ENCODE measurements at places on chromosomes 2 and 18.

DNA sequence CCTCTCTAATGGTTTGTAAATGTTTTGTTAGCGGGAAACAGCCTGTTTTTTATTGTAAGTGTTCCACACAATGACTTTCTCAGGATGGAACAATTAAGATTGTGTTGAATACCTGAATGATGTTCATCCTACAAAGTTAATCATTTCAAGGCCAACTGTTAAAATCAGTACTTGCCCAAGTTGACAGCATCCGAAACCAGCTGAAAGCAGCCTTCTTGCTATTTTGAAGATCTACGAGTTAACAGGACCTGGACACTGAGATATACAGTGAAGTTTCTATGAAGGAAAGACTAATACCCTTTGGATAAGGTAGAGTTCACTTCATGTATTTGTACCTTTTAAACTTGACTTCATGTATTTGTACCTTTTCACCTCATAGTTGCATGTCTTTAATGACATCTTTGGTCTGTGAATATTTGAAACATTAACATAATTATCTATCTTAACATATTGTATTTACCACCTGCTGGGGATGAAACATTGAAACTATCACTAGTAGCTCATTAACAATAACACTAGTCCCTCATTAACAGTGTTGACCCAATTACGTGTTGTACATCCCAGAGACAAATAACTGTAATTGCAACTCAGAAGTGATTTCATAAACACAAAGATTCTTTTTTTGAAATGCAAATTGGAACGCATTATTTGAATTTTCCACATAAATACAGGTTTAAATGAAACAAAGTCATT lies 556.0 kb upstream of the MEX3C start:
- no peak for DNase-seq

DNA sequence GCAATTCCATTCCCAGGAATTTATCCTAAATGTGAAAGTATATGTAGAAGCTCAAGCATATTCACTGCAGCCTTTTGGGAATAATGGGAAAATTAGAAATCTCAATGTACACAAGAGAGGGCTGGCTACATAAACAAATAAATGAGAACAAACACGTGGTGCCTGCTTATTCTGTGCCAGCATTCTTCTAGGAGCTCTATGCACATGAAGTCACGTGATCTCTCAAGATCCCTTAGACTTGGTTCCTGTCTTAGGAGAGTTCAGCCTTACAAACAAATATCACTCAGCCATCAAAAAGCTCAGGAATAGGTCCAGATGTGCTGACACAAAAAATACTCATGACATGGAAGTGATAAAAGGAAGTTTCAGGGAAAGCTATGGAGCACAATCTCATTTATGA lies 92.9 kb upstream of the SP3 start:
- no peak for DNase-seq

GRCh38 chr18:6842081-6842480 lies 112.6 kb downstream of the ARHGAP28 start:
- no peak for DNase-seq

DNA sequence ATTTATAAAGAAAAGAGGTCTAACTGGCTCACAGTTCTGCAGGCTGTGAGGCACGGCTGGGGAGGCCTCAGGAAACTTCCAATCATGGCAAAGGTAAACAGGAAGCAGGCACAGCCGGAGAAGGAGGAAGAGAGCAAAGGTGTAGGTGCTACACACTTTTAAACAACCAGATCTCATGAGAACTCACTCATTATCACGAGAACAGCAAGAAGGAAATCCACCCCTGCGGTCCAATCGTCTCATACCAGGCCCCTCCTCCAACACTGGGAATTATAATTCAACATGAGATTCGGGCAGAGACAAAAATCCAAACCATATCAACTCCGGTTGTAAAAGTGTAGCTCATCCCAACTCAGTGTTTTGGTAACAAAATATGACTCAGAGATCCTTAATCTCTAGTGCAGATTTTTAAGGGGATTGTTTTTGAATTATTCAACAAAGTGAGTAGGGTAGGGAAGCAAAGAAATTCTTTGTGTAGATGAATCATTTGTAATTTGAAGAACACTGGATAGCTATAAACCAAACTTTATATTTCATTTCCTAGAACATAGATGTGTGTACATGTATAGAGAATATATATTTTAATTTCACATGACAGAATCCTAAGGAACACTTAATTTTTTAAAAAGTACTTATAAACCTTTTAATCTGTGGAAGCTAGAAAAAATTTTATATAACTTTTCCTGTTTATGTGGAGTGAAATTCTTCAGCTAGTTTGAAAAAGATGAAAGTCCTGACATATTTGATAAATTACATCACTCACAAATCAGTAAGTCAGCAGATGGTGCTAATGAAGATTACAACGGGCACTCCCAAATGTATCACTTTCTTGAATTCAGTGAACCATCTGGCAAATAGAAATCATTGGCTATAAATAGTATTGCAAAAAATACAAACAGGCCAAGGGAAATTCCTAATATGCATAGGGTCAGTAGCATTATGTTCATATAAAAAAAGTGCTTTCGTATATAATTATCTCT lies 130.1 kb downstream of the OLA1 start:
- DNase-seq, result no peak

DNA sequence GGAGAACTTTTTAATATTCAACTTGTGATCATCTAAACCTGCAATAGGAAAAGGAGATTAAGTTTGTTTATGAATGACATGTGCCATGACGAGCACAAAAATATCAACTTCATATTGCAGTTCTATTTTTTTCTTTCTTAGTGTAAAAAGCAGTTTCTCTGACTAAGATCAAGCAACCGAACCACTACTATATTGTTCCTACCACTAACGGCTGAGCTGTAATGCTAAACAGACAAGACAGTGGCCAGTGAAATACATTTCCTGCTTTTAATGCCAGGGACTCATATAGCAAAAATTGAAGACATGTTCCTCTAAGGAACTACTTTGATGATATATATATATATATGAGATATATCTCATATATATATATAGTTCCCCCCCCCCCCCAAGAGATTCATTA lies 1705.6 kb upstream of the TMEFF2 start:
- DNase-seq, result no peak

DNA sequence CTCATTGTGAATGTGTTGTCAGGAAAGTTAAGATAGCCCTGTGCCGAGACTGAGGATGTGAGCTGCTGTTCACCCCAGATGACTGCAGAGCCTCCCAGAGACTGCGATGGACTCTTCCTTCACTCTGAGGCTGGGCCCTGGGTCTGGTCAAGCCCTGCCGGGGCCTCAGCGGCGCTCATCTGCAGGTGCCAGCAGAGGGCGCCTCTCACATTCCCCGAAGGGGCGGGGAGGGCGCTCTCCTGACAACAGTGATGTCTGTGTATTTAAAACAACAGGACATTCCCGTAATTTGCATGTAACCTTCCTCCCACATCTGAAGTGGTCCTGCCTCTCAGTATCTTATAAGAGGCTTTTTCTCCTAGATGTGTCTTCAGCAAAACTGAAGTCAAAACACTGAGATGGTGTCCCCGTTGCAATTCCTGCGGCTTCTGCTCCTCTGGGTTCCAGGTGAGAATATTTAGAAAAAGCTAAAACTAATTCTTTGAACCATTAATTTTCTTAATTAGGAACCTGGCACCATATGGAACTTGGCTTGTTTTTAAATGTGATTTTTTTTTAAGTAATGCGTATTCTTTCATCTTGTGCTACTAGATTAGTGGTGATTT lies 1377.9 kb downstream of the RPIA start:
- DNase-seq, result no peak

GRCh38 chr2:60213865-60214625 lies 339.4 kb downstream of the BCL11A start:
- DNase-seq, result no peak

DNA sequence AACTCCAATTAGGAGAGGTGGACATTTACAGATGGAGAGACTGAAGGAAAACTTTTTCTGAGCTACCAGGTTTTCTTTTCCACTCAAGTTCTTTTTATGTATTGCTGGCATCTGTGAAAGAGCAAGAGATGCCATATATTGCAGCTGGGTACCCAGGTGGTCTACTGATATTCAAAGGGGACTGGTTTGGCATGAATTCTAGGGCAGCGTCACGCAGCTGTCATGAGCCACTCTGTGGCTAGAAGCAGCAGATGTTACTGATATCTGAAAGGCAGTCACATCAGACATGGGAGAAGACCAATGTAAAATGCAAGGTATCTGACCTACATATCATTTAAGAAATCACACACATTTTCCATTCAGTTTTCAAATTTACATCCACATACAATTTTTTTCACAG lies 408.8 kb downstream of the GALNT13 start:
- DNase-seq, result no peak

DNA sequence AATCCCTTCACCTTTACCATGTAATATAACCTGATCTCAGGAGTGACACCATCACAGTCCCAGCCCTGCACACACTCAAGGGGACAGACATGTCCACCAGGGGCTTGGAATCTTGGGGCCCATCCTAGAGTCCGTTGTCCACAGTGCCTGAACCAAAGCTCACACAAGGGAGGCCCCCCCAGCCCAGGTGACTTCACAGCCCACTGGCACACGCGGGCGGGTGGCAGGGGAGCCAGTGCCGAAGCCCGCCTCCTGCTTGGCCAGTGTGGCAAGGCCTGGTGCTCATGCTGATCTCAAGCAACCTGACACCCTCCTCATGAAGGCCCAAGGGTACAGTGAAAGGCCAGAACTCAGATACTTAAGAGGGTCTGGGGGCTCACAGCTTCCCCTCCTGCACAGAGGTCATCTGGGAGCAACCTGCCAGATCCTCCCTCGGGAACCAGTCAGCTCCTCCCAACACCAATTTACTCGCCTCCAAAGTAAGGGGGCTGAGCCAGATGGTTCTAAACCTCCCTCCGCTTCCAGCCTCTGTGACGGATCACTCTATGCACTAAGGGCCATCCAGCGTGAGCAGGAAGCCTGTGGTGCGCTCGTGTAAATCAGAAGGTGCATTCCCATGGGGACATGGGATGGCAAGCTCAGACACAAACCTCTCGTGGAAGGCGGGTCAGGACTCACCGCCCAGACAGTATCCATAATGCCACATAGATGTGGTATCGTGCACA lies 3.2 kb upstream of the RAB17 start:
- DNase-seq, result no peak

DNA sequence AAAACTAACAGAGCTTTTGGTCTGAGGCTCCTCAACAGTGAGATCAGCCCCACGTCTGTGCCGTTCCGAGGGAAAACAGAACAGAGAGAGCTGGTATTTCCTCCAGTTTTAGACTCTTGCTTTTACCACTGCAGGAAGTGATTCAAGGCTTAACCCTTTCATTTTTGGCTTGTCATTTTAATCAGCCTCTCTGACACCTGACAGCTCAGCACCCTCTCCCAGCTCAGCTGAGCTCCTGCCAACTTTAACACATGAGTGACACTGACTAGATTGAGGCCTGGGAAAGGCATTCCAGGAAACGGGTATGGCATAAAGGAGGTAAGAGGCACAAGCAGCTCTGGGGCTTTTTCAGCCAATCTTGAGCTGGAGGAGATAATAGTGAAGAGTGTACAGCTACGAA lies 239.4 kb upstream of the SKOR2 start:
- no peak for DNase-seq

GRCh38 chr2:158730621-158731140 lies 64.4 kb upstream of the DAPL1 start:
- no peak for DNase-seq
